ENCODE measurements at places on chromosomes 16 and 17.

DNA sequence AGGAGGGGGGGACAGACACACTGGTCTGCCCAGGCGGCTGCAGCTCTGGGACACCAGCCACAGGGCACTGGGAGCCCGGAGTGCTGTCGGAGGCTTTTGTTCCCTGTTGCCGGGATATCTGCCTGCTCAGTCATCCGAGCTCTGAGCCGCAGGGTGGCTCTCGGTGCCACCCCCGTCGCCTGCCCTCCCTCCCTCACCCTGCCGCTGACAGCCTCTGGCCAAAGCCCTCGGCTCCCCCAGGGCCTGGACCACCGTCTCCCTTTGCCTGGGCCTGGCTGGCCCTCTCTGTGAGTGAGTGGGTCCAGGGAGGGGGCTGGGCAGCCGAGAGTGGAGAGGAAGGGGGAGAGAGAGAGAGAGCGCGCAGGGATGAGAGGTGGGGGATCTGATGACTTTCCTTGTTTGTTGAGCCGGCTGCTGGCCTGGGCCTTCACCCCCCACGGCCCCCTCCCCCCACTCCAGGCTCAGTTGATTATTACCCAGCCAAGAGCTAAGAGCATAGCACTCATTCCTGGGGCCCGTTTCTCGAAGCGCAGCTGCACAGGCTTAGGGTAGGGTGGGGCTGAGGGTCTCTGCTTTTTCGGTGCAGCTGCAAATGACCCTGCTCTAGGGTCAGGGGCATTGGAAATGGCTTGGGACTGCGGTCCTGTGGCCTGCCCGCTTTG lies 2.7 kb downstream of the FOXJ1 start:
- peak; percentile 76 for DNase-seq

DNA sequence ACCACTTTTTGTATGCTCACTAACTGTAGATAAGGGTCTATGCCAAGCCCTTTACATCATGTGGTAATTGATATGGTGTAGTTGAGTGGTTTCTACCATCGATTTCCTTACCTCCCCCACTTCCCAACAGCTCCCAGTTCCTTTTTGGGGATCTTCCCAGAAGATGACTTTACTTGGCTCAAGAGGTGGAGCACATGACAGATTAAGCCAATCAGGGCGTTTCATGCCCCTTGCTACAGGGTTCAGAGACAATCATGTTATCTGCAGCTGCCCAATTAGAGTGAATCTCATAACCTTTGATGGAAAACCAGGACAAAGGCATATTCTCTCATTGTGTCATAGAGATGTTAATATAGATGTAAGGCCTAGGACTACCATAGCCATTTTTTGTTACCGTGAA lies 16.2 kb upstream of the BMERB1 start:
- DNase-seq, result no peak

DNA sequence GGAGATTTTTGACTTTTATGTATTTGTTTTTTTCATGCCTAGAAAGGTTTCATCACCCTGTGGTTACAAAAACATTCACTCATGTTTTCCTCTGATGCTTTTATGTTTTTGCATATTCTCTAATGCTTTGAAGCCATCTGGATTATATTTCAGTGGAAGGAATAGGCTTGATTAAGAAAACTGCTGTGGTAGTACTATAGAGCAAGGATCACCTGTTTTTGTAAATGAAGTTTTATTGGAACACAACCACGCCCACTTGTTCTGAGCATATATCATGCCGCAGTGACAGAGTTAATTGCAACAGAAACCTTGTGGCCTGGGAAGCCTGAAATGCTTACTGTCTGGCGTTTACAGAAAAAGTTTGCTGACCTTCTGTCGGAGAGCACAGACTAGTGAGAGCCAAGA lies 11.5 kb downstream of the COX10 start:
- no peak for DNase-seq

DNA sequence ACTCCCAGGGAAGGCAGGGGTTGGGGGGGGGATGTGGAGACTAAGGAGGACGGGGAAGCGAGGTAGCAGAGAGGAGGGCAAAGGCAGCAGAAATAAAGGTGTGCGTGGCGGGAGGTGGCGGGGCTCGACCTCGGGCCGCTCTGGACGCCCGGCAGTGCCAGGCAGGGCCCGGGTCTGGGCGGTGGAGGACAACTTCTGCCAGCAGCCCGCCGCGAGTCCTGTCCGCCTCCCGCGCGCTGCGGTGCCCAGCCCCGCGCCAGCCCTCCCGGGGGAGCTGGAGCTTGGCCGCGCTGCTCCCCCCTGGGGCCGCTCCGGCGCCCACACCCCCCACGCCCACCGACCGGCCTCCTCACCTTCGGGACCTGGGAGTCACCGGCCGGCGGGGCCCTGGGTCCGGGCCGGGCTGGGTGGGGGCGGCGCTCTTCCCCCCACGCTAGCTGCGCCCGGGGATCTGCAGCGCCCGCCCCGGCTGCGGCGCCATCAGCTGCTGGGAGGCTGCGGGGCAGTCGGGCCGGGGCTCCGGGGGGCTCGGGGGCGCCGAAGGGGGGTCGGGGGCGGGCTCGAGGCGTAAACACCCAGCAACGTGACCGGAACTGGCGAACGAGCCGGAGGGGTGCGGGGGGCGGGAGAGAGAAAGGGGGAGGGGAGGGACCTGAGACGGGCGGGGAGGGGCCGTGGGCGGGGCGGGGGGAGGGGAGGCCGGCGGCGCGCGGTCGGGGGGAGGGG lies at the start of gene CCDC92B:
Gene CCDC92B (minus strand): TSS at position 595 of the 726 bp plus-strand sequence. CDS start 14,507 bp downstream, outside the sequence.
- DNase-seq, result no peak

DNA sequence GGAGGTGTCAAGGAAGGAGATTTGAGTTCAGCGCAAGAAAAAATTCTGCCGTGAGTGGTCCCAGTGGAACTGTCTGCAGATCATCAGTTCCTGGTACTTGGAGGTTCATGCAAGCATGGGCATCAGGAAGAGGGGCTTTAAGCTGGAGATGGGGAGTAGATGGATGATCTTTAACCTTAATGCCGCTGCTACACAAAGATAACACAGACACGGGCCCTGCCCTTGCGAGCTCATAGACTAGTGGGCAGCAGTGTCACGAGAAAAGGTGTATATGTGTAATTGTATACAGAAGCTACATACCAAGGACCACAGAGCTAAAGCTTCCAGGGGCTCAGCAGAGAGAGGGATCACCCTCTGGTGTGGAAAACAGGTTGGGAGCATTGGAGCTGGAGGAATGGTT lies 33.6 kb downstream of the PRSS54 start:
- no peak for DNase-seq

GRCh38 chr17:49570540-49571242 lies 5.0 kb upstream of the NXPH3 start:
- no peak for DNase-seq

DNA sequence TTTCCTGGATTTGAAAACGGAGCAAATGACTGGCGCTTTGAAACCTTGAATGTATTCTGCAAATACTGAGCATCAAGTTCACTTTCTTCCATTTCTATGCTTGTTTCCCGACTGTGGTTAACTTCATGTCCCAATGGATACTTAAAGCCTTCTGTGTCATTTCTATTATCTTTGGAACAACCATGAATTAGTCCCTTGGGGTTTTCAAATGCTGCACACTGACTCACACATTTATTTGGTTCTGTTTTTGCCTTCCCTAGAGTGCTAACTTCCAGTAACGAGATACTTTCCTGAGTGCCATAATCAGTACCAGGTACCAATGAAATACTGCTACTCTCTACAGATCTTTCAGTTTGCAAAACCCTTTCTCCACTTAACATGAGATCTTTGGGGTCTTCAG lies 32.3 kb downstream of the BRCA1 start:
- DNase-seq, result no peak

GRCh38 chr17:40024901-40025300 lies 9.7 kb downstream of the CSF3 start:
- no peak for DNase-seq

DNA sequence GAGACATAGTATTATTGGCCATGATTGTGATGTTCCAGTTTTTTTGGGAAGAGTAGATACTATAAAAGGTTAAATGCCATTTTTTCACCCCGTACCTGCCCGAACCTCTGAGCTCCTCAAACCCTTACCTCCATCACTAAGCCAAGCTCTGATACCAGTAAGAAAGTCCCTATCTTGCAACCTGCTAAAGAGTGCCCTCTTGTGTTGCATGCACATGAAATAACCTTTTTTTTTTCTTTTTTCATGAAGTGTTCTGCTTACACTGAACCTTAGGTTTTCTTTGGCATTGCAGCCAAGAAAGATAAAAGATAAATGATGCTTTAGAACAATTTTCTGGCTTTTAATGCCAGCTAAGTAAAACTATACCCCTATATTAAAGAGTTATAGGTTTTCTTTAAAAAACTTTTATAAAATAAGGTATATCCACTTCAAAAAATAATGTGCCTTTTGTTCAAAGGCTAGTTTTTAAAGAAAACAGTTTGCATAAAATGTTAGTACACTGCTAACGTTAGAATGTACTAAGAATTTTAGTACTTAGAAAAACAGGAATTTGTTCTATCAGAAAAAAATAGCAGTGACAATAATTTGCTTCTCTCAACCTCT lies 295.3 kb upstream of the PMFBP1 start:
- DNase-seq, result no peak

- no peak for DNase-seq
Observed at GRCh38 chr17:49191409-49191916, 18.9 kb downstream of the GNGT2 start.

DNA sequence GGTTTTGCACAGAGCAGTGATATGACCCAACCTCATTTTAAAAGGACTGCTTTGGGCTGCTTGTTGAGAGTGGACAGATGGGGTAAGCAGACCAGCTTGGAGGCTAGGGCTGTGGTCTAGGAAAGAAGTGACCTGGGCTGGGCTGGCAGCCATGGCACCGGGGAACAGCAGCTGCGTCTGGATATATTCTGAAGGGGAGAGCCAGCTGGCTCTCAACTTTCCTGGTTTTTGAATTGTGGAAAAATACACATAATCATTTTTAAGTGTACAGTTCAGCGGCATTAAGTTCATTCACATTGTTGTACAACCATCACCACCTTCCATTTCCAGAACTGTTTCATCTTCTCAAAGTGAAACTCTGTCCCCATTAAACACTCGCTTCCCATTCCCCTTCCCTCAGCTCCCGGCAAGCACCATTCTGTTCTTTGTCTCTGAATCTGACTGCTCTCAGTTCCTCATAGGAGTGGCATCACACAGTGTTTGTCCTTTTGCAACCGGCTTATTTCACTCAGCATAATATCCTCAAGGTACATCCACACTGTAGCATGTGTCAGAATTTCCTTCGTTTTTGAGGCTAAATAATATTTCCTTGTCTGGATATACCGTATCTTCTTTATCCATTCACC lies 113.2 kb downstream of the SPECC1 start:
- no peak for DNase-seq

GRCh38 chr16:78310990-78311561 lies 211.6 kb downstream of the WWOX start:
- no peak for DNase-seq

DNA sequence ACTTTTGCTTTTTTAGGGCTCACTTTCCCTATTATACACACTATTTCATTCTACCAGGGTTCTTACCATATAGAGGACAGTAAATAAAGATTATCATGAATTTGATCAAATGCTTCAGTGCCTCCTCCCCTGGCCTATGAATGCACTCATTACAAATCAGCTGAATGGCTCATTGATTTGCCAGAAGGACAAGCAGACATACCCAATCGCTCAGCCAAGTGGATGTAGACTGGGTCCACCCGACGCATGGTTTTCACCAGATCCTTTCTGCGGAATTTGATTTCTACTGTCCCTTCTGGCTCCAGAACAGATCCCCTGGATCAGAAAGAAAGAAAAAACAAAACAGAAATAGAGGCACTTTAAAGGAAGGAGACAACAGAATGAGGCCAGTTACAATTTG lies 162.6 kb downstream of the AATF start:
- DNase-seq, result no peak

DNA sequence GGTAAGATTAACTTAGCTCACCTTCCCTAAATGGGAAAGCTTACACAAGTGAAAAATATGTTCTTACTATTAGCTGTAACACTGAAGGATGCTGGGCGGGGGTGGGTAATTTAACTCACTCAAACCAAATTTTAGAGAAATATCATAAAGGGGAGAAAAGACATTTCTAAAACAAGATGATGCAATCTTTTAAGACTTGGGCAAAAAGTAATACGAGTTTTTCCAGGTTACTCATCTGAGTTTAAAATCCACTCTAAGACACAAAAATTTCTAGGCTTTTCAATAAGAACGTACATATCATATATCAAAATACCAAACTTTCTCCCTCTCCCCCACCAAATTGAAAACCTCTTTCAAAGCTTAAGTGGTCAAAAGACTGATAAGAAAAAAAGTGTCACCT lies 228.8 kb downstream of the CEP112 start:
- no peak for DNase-seq

GRCh38 chr16:80804526-80805383 lies at the start of gene CDYL2:
CDYL2 (minus strand) TSS chr16:80804598; CDS start chr16:80804173, 425 bp downstream.
- DNase-seq, result no peak

DNA sequence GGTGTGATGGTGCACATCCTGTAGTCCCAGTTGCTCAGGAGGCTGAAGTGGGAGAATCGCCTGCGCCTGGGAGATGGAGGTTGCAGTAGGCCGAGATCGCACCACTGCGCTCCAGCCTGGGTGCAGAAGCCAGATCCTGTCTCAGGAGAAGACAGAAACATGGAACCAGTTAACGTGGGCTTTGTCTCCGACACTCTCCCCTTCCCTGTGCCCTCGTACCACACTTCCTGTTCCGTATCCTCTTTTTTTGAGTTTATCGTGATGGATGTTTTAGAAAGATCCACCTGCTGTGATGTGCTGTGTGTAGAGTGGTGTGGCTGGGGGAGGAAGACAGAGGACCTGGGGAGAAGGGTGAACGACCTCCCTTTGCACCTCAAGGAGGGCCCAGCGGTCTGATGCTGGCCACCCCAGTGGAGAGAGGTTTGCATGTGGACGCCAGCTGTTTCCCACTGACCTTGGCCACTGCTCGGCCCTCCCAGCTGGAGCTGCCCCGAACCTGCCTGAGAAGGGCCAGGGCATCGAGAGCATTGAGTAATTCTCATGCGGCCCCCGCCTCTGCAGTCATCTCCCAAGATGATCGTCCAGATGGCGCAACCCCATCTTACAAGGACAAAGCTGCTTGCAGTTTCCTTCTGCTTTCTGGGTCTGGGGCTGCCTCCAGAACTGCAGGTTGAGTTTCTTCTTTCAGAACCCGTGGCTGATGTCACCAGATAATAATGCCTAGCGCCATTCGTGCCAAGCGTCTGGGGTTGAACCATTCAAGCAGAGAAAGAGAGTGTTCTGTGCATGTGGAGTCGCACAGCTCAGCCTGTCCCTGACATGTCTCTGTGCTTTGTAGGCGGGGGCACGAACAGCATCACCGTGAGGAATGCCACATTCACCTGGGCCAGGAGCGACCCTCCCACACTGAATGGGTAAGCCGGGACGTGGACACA lies 126.3 kb downstream of the ABCC1 start:
- no peak for DNase-seq

- DNase-seq, result no peak
Observed at GRCh38 chr17:13702266-13702665, 100.5 kb upstream of the HS3ST3A1 start.

GRCh38 chr17:79597996-79598895 lies 12.6 kb downstream of the RBFOX3 start:
- DNase-seq, result no peak

GRCh38 chr17:32323811-32324491 lies 18.0 kb downstream of the C17orf75 start:
- no peak for DNase-seq

DNA sequence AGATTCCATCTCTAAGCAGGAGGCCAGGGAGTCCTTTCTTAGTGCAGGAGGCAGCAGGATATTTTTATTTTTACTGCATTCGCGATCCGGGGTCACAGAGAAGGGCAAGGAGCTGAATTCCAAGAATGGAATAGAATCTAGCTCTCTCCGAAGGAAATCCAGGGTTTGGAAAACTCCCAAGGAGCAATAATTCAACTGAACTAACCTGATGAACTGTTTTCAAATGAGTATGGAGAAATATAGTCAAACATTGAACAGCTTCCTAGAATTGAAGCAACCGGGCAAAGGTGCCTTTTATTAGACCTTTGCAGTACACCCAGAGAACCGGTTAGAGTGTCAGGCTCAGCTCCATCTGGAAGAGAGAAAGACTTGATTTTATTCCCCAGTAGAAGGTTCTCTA lies 120.7 kb upstream of the MAF start:
- DNase-seq, result no peak
